ENCODE measurements at places on chromosomes 11 and 22. TPM values are rescaled to one million over a fixed set of nuclear protein-coding genes. Genes with fewer than 3 reads are reported as not detected.

The NPTXR gene
- 9.6 TPM for total RNA-seq

The DUSP8 gene
- total RNA-seq = 8.9 TPM

The NOX4 gene
- 17.9 TPM for total RNA-seq

The OR2AG2 gene
- total RNA-seq = 0.11 TPM

The RAB3IL1 gene
- total RNA-seq = 11.9 TPM

The SOX6 gene
- 46.4 TPM for total RNA-seq

The HEPHL1 gene
- not detected for total RNA-seq

The DCPS gene
- total RNA-seq = 9.1 TPM

The ACAT1 gene
- total RNA-seq = 27.2 TPM

The ADM2 gene
- 1.5 TPM for total RNA-seq

- no peak for DNase-seq
- no peaks in the 10 kb centered on the region for H3K27me3 ChIP-seq
- H3K4me3 ChIP-seq = no peak overlapping the region
- H3K36me3 ChIP-seq = no peaks in the 10 kb centered on the region
- no peak overlapping the region for H3K27ac ChIP-seq
Observed at GRCh38 chr11:7964261-7964660, 986 bp downstream of the NLRP10 start.

GRCh38 chr22:37358917-37359316 is 68.4 kb downstream of the ELFN2 start:
- no peak overlapping the region for H3K27ac ChIP-seq
- no peak overlapping the region for H3K4me3 ChIP-seq
- peaks cover 17% of the 10 kb centered on the region for H3K4me1 ChIP-seq
- DNase-seq = no peak
- peaks cover 19% of the 10 kb centered on the region for H3K27me3 ChIP-seq

DNA sequence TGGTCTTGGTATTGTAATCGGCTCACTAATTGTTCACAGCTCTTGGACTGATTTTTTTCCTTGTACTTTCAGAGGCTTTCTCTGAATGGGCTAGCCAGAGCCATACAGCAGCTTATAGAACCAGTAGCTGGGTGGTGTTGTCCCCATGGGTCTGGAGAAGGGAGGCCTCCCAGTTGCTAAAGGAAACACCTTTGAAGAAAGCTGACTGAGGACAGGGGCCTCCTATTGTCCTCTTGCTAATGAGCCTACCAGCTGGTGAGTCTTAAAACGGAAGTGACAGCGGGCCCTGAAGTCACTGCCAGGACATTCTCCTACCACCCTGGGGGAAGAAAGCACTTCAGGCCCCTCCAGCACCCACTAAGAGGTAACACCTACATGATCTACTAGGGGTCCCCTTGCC is 9.9 kb downstream of the FADS3 start:
- no peaks in the 10 kb centered on the region for H3K27me3 ChIP-seq

DNA sequence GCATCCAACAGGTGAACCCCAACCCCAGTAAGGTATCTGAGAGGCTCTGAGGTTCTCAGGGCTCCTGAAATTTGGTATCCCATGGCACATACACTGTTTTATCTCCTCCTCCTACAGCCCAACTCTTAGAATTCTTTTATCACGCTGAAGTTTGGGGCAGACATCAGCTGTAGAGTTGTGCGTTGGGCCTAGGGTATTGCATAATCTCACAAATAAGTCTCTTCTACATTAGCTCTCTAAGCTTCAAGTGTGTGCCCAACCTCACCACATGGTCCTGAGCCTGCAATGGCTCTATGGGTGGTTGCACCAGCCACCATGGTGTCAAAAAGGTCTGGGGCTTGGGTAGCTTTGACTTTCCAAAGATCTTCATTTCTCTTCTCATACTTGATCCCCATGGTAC is 603.0 kb downstream of the BUD13 start:
- H3K4me1 ChIP-seq = peaks cover 4% of the 10 kb centered on the region
- DNase-seq = no peak
- H3K36me3 ChIP-seq = no peaks in the 10 kb centered on the region
- H3K4me3 ChIP-seq = no peak overlapping the region

GRCh38 chr22:20440637-20441591 is 3.3 kb upstream of the SCARF2 start:
- no peaks in the 10 kb centered on the region for H3K27me3 ChIP-seq
- no peak overlapping the region for H3K27ac ChIP-seq
- no peak overlapping the region for H3K4me3 ChIP-seq
- no peak for DNase-seq
- H3K4me1 ChIP-seq = peaks cover 11% of the 10 kb centered on the region
- peaks cover 16% of the 10 kb centered on the region for H3K36me3 ChIP-seq

DNA sequence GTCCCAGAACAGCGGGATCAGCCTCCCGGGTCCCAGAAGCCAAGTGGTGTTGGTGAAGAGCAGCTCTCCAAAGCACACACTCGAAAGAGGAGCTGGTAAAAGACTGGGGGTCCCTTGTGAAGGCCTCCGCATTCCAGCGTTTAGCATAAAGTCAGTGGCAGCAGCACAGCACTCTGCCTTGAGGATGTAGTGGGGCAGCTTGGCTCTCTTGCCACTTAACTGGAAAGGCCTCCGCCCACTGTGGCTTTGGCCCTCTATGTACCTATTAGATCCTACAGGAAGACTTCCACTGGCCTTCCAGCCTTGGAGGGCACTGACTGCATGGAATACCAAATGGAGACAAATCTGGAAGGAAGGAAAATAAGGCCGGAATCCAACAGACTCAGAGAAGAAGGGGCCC is 1455.3 kb downstream of the BRD1 start:
- no peak overlapping the region for H3K4me3 ChIP-seq
- peaks cover 3% of the 10 kb centered on the region for H3K4me1 ChIP-seq
- no peak for DNase-seq
- H3K27me3 ChIP-seq = peaks cover 72% of the 10 kb centered on the region

GRCh38 chr22:46846150-46846831 is 83.8 kb downstream of the TBC1D22A start:
- peak overlapping the region; percentile 15 for H3K27ac ChIP-seq
- H3K36me3 ChIP-seq = peaks cover 11% of the 10 kb centered on the region
- H3K4me3 ChIP-seq = no peak overlapping the region
- peaks cover 35% of the 10 kb centered on the region for H3K4me1 ChIP-seq

GRCh38 chr11:89521294-89521693 is 30.1 kb upstream of the NOX4 start:
- H3K36me3 ChIP-seq = peaks cover 25% of the 10 kb centered on the region
- H3K27me3 ChIP-seq = no peaks in the 10 kb centered on the region
- peaks cover 21% of the 10 kb centered on the region for H3K4me1 ChIP-seq
- no peak for DNase-seq
- no peak overlapping the region for H3K27ac ChIP-seq
- no peak overlapping the region for H3K4me3 ChIP-seq

DNA sequence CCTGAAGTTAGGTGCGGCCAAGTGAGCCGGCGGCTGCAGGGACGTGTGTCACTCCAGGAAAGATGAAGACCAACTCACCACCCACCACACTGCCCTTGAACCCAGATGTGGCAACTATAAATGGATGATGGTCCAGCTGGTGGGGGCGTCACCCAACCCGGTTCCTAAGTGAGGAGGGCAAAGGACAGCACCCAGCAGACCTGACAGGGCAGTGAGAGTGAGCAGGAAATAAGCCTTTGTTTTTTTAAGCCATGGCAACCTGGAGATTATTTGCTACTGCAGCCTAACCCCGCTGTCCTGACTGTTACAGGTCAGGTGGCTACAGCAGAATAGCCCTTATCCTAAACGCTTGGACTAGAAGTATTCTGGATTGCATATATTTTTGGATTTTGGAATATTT is 228.9 kb downstream of the CTTN start:
- H3K27ac ChIP-seq = no peak overlapping the region
- no peak for DNase-seq
- H3K27me3 ChIP-seq = peaks cover 2% of the 10 kb centered on the region

All from mesothelial cell of epicardium (in vitro differentiated cells).